KG1 (cell line): ENCODE measurements at places on chromosomes 11 and 22.

DNA sequence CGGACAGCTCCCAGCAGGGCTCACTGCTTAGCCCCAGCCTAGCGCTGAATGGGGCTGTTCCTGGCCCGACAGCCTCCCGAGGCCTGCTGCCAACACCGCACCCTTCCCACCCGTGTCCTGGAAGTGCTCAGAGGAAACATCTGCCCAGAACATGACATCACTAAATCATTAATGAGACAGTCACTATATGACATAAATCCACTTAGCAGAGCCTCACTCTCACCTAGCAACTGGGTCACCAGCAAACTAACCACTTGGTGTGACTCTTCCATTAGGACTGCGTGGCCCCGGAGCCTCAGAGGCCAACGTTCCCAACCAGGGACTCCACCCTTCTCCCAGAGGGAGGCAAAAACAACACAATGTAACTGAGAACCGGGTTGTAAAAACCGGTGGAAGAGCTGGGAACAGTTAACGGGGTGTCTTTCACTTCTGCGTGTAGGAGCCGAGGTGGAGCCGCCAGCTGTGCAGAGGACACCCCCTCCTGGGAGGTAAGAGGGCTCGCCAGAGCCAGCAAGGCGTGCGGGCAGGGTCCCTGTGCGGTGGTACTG, 21.4 kb upstream of the PACSIN2 start:
- no peak for DNase-seq

- DNase-seq = no peak
Observed at GRCh38 chr11:19792510-19792909, 79.9 kb downstream of the NAV2 start.

GRCh38 chr11:84552791-84553190, 1074.4 kb downstream of the DLG2 start:
- no peak for DNase-seq

DNA sequence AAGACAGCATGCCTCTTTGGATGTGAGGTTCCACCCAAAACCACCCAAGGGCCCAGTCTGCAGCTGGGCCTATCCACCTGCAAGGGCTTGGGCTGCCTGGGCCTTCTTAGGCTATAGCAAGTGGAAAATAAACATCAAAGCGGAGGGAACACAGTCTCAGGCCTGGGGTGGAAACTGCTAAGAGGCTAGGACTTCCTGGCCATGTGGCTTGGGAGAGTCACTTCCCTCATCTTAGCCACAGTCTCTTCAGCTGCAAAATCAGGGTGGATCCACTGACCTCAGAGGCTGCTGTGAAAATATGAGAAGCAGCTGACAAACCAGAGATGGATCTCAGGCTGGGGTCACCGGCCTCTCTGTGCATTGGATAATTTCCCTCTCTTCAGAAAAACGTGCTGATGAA, 30.6 kb upstream of the TFIP11 start:
- DNase-seq = no peak

DNA sequence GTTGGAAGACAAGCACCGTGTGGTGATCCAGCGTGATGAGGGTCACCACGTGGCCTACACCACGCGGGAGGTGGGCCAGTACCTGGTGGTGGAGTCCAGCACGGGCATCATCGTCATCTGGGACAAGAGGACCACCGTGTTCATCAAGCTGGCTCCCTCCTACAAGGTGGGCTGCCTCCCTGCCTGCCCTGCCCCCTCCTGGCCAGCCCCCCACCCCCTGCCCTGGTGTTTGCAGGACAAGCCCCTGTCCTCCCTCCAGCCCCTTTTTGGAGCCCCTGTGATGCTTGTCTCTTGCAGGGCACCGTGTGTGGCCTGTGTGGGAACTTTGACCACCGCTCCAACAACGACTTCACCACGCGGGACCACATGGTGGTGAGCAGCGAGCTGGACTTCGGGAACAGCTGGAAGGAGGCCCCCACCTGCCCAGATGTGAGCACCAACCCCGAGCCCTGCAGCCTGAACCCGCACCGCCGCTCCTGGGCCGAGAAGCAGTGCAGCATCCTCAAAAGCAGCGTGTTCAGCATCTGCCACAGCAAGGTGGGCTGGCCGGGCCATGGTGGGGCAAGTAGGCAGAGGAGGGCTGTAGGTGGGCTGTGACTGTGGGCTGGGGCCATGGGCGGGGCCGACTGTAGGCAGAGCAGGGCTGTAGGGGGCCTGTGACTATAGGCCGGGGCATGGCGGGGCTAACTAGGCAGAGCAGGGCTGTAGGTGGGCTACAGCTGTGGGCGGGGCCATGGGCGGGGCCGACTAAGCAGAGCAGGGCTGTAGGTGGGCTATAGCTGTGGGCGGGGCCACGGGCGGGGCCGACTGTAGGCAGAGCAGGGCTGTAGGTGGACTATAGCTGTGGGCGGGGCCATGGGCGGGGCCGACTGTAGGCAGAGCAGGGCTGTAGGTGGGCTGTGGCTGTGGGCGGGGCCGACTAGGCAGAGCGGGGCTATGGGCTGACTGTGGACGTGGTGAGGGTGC, 13.6 kb downstream of the MUC2 start:
- DNase-seq = no peak

DNA sequence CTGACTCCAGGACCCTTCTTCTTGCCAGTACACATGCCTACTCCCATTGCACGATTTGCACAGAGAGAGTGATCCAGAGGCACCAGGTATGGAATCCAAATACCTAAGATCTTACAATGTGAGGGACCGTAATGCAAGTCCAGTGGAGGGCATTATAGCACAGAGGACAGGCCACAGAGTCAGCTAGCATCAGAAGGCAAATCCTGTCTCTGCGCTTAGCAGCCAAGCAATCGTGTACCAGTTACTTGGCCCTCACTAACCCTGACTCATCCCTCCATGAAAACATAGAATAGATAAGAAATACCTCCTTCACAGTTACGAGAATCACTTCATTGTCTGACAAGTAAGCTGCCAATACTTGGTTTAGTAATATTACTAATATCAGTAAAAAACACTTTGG, 69.7 kb upstream of the SLC6A5 start:
- DNase-seq = no peak

DNA sequence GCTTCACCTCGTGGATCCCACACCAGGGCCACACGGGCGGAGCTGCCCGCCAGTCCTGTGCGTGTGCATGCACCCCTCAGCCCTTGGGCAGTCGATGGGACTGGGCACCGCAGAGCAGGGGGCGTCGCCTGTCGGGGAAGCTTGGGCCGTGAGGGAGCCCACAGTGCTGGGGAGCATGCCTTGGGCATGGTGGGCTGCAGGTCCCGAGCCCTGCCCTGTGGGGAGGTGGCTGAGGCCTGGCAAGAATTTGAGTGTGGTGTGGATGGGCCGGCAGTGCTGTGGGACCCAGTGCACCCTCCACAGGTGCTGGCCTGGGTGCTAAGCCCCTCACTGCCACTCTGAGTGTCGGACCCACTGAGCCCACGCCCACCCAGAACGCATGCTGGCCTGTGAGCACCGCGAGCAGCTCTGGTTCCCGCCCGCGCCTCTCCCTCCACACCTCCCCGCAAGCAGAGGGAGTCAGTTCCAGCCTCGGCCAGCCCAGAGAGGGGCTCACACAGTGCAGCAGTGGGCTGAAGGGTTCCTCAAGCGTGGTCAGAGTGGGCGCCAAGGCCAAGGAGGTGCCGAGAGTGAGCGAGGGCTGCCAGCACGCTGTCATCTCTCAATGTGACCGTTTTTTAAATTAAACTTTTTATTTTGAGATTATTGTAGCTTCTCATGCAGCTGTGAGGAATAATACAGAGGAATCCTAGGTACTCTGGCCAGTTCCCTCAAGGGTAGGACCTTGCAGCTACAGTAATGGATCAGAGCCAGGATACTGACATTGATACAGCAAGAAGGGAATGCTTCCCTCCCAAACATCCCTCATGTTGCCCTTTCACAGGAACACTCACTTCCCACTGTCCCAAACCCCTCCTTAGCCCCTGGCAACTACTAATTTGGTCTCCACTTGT, 127.7 kb downstream of the CRYBB2 start:
- no peak for DNase-seq

DNA sequence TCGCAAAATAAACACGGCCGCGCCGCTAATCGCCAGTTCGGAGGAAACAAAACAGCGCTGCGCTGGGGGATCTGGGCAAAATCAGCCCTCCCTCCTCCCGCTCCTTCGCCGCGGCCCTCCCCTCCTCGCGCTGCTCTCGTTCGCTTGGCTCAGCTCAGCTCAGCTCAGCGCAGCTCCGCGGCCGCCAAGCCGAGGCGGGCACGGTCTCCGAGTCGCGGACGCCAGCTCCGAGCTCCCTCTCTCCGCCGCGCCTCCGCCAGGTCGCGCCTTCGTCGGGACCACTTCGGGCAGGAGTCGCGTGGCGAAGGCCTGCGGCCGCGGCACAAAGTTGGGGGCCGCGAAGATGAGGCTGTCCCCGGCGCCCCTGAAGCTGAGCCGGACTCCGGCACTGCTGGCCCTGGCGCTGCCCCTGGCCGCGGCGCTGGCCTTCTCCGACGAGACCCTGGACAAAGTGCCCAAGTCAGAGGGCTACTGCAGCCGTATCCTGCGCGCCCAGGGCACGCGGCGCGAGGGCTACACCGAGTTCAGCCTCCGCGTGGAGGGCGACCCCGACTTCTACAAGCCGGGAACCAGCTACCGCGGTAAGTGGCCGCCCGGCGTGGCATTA, at the start of gene SPON1:
Gene SPON1, plus strand, starts transcription at position 162 of the 607 bp plus-strand sequence. Its CDS starts 182 bp downstream, at position 344.
- no peak for DNase-seq

DNA sequence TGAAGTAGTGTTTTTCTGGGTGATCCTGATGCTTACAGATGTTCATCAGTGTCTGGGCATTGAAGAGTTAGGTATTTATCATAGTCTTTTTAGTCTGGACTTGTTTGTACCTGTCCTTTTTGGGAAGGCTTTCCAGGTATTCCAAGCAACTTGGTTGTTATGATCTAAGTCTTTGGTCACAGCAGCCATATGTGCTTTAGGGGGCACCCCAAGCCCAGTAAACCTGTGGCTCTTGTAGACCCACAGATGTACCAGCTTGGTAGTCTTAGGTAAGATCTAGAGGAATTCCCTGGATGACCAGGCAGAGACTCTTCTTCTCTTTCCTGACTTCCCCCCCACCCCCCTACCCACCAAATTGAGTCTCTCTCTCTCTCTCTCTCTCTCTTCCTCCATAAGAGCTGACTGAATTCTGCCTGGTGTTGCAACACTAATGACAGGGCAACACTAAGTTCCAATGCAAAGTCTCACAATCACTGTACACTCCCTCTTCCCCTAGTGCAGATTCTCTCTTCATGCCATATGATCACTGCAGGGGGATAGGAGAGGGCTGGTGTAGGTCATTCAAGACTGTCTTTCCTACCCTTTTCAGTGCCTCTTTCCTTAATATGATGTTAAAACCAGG, 24.5 kb upstream of the MMP8 start:
- DNase-seq = no peak

GRCh38 chr11:80309301-80309700, 868.5 kb upstream of the TENM4 start:
- no peak for DNase-seq

GRCh38 chr11:61087426-61088119, 14.7 kb upstream of the CD5 start:
- no peak for DNase-seq

- no peak for DNase-seq
Observed at GRCh38 chr22:46087816-46088277, 62.5 kb upstream of the PPARA start.

DNA sequence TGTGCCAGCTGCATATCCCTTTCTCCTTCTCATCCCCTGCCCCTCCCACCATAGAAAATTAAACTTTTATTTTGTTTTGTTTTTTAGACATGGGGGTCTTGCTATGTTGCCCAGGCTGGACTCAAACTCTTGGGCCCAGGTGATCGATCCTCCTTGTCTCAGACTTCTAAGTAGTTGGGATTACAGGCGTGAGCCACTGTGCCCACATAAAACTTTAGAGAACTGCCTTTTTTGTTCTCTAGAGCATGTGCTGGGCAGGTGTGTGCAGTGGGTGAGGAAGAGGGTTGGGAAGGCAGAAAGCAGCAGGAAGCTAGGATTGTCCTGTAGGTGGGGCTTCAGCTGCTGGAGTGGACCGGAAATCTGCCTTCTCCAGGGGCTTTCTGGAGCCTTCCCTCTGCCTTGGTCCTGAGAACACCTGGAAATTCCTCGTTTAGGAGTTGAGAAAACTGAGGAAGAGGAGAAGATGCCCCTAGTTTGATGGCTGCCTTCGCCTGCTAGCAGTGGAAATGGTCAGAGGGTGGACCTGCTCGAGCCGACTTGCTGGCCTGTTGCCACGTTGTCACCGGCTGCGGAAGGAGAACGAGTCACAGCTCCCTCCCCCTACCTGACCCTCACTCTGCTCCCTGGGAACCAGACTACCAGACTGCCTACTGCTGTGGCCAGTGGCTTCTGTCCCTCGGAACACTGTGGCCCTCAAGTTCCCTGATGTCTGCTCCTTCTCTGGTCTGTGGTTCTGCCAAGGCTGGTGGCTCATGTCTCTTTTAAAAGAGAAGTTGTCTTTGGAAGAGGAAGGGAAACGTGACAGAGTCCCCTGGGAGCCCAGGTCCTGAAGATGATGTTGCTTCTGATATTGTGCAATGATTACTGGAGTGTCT, 4.0 kb downstream of the ST14 start:
- DNase-seq = no peak

DNA sequence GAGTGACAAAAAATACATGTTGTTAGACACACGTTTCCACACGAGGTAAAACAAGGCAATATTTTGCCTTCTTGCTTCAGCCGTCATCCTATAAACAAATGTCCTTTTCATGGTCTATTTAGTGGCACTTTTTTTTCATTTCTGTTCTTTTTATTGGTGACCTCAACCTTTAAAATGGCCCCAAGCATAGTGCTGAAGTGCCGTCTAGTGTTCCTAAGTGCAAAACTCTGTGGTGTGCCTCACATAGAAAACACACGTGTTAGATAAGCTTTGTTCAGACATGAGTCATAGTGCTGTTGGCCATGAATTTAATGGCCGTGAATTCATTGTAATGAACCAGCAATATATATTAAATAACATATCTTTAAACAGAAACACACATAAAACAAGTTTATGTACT, 15.6 kb downstream of the OVCH2 start:
- DNase-seq = no peak

GRCh38 chr11:69462106-69462951, 19.1 kb upstream of the LINC01488 start:
- no peak for DNase-seq

DNA sequence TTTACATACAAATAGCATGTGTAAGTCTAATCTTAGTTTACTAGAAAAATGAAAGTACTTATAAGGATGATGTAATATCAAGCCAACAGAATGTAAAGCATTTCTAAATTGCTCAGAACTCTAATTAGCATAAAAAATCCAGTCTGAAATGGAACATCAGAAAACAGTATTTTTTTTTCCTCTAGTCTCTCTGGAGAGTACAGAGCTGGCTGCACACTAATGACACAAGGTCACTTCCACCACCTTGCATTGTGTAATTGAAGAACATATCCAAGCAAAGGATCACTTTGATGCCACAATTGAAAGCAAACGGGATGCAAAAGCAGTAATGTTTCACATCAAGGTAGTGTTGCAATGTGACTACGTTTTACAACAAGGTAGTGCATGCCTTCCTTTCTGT, 548.0 kb upstream of the LUZP2 start:
- DNase-seq = no peak

GRCh38 chr11:125293596-125293995, 129.0 kb downstream of the PKNOX2 start:
- no peak for DNase-seq

- DNase-seq = no peak
Observed at GRCh38 chr11:86574493-86575207, 97.8 kb downstream of the ME3 start.

GRCh38 chr11:20080032-20080685, 80.1 kb downstream of the DBX1 start:
- no peak for DNase-seq

- DNase-seq = no peak
Observed at GRCh38 chr11:2839395-2839943, 46.1 kb downstream of the CDKN1C start.

GRCh38 chr11:114705280-114706024, 27.1 kb downstream of the NXPE2 start:
- DNase-seq = no peak
